Stimulated activated CD8-positive, alpha-beta memory T cell treated with anti-CD3 and anti-CD28 coated beads, Interleukin-7, amount 100 ng/mL, for 1 hour (primary cell): ENCODE measurements at places on chromosomes 7 and 10.

DNA sequence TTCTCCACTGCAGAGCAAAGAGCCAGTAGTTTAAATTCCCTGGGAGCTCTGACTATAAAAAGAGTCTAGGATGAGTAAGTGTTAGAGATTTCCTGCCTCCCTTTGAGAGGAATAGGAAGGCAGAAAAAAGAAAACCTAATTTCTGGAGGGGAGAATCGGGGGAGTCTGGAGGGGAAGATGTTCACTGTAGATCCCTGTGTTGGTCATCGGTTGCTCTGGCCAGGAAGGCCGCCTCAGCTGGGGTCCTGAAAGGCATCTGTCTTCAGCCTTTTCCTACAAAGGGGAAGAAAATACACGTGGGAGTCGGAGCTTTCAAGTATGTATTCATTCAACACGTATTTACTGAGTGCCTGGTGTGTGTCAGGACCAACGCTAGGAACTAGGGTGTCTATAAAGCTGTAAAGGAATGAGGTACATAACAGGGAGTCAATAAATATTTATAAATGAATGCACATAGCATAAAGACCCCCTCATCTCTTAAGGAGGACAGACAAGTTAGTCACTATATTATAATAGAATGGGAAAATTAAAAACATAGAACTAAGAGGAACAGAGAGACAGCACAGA lies 101.1 kb downstream of the ICA1 start:
- DNase-seq: no peak

DNA sequence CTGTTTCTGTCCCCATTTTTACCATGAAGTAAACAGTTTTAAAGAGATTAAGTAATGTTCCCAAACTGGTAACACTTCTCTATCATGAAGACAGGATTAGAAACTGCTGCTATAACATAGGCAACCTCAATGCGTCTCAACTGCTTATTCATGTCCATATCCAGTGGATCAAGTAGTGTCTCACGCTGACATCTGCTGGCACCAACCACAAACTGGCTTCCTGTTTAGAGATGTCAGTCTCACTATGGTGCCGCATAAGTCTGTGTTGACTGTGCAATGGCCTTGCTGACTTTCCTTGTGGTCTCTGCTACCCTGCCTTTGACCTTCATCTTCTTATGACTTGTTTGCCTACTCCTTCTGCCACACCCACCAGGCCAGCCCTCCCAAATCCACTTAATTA lies 369.6 kb upstream of the DPP6 start:
- no peak for DNase-seq

DNA sequence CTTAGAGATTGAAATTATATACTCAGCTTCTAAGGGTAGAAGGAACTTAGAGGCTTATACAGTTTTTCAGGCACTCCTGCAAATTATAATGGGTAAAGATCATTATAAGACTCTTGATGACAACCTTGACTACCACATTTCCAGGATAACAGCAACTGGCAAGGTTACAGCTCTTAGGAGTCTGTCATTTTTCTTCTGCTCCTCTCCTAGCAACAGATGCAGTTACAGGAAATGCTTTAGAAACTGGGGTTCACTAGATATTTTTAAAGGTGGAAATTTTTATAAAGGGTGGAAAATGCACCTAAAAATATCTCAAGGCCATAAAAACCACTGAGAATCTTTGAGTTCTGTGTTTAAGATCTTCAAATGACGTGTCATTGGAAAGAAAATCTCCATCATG lies 185.8 kb downstream of the RELN start:
- DNase-seq: no peak

- no peak for DNase-seq
Observed at GRCh38 chr10:119518176-119518575, 24.3 kb downstream of the RGS10 start.

- no peak for DNase-seq
Observed at GRCh38 chr10:46245381-46245900, 41.4 kb upstream of the ANTXRL start.

- DNase-seq: no peak
Observed at GRCh38 chr7:158988996-158989395, 132.6 kb downstream of the DYNC2I1 start.

GRCh38 chr7:114341648-114342047 lies 73.0 kb upstream of the FOXP2 start:
- DNase-seq: no peak
